Osteoblast (primary cell): ENCODE measurements at places on chromosomes 12 and 14.

DNA sequence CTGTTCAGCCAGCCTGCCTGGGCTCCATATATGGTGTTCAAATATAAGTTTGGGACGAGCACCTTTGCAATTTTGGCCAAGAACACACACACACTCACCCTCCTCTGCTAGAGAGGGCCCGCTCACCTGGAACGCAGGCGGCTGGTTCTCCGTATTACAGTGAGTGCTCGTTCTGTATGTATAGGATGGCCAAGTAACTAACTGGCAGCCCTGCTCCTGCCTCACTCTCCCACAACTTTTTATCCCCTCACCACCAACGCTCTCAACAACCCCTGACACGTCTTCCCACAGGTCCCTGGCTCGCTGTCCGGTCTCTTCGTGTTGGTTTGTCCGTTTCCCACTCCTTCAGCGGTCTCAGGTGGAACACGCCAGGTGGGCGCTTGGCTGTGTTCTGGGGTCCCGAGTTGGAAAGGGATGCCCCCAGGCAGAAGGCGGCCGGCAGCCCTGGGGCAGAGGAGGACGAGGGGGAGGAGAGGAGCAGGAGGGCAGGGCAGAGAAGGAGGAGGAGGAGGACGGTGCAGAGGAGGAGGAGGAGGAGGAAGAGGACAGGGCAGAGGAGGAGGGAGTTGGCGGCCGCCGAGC lies 398 bp upstream of the MSRB3 start:
- DNase-seq = no peak

DNA sequence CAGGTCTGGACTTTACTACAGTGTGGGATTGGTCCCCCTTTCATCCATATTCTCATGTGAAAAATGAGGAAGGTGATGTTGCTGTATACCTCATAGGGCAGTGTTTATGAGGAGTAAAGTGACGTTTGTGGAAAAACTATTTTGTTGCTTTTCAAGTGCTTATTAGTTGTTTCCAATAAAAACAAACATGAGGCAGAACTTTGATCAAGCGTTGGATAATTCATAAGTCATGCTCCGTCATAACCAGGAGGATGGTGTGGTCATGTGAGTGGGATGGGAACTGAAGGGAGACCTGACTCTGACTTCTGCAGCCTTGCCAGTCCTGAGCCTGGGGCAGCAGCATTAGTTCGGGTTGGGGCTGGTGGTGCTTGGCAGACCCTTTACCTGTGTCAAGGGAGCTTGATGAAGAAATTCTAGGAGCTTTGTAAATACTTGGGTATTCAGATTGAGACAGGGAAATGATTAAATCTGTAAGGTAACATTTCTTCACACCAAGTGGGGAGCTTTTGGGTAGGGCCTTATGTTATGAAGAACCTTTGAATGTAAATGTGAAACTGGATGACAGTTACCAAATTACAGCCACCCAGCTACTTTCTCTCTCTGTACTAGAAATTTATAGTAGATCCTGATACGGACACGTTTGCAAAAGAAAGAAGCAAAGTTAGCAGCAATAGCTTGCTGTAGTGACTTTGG lies 462.4 kb upstream of the RGS6 start:
- no peak for DNase-seq

DNA sequence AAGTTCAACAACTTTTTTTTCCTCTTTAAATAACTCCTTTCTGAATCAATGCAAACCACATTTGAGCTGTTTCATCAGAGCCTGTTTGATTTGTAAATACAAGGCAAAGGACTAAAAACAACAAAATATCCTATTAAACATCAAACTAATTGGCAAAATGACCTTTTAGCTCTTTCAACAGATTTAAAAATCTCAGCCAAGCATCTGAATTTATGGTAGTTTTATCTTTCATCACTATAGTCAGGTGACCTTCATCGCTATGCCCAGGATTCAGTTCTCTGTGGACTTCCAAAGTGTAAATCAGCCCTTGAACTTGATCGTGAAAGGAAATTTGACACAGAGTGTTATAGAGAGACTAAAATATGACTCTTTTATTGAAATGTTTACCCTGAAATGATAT lies 1554.5 kb upstream of the FLRT2 start:
- no peak for DNase-seq

DNA sequence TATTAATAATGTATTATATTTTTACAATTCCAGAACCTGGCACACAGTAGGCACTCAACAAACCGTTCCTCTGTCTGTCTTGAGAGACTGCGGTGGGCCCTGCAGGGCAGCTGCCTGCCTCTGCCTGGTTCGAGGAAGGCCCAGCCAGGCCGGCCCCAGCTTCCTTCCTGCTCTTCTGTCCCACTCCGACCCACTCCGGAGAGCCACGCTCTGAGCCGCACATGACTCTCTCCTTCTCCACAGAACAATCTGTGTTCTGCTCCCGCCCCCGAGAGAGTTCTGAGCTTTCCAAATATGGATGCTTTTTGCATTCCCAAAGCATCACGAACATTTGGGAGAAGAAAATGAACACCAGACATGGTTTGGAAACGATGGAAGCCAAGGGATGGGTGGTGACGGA lies 57.3 kb downstream of the TTC7B start:
- DNase-seq = peak; percentile 77

DNA sequence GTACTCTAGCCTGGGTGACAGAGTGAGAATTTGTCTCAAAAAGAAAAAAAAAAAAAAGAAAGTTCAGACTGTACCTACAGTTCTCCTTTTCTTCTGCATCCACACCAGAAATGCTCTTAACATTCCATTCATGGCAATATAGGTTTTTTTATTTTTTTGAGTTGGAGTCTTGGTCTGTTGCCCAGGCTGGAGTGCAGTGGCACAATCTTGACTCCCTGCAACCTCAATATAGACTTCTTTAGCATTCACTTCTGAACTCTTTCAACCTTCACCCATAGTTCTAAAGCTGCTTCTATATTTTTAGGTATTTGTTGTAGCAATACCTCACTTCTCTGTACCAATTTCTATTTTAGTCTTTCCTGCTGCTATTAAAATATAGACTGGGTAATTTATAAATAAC lies 1095.7 kb downstream of the FLRT2 start:
- no peak for DNase-seq

DNA sequence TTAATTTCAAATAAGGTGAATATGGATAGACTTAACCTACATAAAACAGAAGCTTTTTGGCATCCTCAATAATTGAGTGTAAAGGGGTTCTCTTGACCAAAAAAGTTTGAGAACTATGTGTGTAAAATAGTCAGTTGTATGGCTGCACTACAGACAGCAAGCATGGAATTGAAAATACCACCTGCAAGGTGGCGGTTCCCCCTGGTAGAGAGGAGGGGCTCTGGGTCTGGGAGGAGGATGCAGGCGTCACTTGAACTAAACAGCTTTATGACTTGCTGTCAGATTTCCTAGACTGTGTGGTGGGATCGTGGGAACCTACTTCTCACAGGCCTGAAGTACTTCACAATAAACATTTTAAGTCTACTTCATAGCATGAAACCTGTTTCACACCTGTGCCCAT lies 6.3 kb downstream of the EVL start:
- no peak for DNase-seq

DNA sequence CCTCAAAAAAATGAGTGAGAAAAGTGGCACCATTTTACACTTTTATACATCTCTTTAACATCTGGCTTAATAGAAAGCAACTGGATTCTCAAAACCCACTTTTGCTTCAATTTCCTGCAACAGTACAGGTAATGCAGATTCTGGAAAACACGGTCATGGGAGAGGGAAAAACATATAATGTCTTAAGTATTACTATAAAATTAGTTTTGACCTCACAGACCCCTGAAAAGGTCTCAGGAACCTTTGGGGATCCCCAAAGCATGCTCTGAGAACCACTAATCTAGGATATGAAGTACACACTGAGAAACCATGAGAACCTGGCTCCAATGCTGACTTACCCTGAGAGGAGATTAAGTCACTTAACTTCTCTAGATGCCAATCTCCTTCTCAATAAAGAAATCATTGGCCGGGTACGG lies 64.7 kb downstream of the PPP2R5E start:
- DNase-seq = no peak

- DNase-seq = no peak
These were observed 179.7 kb downstream of the RAD51B start for GRCh38 chr14:67999290-67999689.
